K562 (cell line): ENCODE measurements at places on chromosomes 3 and 15.

DNA sequence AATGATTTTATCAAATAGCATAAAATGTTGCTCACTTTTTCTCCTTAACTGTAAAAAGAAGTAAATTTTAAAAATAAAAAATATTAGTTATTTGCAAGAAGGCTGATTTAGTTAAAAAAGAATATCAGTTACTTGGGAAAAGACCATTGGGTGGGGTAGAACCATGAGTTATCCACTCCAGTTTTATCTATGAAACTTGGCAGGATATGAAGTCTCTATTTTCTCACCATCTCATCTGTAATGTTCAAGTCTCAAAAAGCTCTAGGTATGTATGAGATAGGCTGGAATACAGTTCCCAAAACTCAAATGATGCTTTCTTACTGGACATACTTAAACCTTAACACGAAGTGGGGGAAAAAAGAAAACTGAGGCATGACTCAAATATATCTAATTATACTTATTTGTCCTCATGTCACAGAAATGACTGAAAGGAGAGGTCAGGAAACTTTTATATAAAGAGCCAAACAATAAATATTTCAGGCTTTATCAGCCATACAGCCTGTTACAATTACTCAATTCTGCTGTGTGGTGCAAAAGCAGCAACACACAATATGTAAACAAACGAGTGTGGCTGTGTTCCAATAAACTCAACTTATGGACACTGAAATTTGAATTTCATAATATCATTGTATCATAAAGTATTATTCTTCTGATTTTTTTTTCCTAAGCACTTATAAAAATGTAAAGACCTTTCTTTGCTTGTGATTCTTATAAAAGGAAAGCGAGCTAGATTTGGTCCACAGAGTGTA, 131.8 kb downstream of the TBL1XR1 start:
- no peak for DNase-seq

DNA sequence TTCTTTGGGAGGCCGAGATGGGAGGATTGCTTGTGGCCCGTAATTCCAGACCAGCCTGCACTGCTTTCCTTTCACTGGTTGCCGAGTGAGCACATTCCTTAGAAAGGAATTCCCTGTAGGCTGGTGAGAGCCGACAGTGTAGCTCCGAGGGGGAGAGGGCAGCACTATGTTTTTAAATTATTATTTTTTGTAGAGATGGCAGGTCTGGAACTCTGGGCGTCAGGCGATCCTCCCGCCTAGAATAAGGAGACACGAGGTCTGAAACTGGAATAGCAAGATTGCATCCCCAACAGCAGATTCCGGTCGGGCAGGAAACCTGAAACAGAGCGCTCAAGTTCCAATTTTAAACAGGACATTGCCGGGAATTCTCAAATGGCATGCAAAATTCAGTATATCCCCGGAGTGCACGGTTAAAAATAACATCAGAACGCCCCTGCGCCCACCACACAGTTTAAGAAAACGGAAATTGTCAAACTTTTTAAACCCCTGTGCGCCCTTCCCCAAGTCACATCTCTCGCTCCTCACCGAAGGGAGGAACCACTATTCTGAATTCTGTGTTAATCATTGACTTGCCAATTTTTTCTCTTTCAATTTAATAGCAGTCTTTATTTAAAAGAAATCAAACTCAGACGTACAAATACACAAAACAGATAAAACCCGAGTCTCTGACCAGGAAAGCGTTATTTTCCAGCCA, 643 bp upstream of the RNU5B-1 start:
- no peak for DNase-seq

DNA sequence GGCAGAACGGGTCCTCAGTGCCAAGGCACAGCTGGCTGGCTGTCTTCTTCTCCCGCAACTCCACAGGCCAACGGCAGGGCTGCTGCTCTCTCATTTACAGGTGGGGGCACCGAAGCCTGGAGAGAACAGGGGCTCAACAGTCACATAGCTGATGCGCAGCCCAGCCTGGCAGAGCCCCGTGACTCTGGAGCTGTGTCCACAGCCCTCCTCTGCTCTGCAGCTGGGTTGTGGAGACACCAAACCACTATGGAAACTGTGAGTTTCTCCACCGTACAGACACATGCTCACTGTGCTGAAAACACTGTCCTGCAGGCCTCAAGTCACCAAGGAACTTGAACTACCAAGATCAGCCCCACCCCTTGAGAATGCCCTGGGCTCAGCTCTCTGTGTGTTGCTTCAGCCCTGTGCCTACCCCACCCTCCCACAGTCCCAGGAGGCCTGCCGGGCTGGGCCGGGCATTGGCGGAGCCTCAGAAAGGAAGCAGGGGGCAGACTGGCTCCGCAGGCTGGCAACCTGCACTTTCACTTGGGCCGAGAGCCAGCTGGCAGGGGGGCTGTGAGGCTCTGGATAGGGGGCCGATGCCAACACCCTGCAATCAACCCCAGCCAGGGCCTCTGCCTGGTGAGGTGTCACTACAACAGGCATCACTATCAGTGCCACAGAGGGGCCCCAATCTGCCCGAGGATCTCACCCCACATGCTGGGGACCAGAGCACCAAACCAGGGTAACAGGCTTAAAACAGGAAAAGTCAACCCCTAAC, 113.7 kb upstream of the RPL32 start:
- no peak for DNase-seq

DNA sequence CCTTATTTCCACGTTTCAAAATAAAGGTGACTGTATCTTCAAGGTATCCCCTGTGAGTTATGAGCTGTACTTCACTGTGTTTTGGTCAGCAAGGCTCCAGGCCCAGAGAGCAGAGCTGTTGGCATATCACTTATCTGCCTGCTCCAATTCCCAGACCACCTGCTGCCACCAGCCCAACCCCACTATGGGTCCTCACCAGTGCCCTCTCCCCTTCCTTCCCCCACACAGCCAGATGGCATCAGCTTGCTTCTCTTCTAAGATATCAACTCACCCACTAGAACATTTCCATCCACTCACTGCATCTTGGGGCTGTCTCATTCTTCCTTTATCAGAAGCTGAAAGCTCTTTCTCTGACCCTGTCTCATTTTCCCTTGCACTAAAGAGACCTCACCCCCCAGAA, 136.9 kb upstream of the EIF1B start:
- DNase-seq: no peak

DNA sequence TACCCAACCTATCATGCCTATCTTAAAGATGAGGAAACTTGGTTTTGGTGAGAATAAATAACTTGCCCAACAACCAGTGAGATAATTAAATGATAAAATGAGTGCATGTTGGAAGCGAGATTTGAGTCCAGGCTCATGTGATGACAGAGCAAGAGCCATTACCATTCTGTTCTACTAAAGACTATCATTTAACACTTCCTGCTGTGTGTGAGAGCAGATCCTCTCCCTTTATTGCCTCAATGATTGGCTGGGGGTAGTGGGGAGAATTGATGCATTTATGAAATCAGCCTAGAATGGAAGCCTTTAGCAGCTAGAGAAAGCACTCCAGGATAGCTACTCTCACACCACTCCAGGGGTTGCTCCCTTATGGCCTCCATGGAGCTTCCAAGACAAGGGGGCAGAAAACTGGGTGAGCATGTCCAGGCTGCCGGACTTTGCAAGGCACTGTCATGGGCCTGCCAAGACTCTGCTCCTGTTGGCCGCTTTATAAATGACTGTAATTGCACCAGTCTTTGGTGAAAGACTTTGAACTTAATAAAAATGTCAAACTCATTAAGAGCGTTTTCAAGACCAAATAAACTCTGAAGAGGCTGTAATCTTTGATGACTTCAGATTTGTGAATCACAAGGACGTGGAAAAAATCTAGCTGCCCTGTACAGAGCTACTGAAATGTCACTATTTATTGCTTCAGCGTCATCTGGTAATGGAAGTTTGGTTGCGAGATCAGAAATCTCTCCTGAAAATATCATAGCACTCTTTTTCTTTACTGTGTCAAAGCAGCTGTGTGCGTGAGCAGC, 209.1 kb upstream of the NR2E3 start:
- DNase-seq: no peak

DNA sequence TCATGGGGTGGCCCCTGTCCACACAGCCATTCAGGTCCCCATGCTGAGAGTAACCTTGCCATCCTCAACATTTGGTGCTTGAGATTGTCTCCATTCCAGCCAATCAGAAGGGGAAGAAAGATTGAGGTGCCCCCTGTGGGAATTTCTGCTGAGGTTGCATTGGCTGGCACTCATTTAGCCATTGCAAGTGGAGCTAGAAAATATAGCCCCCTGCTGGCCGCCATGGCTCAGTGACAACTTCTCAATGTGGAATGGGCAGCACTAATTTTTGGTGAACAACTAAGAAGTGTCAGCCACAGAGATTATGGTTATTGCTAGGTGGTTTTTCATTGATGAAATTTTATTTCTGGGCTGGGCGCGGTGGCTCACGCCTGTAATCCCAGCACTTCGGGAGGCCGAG, 22.0 kb downstream of the COL6A6 start:
- DNase-seq: peak; percentile 21

DNA sequence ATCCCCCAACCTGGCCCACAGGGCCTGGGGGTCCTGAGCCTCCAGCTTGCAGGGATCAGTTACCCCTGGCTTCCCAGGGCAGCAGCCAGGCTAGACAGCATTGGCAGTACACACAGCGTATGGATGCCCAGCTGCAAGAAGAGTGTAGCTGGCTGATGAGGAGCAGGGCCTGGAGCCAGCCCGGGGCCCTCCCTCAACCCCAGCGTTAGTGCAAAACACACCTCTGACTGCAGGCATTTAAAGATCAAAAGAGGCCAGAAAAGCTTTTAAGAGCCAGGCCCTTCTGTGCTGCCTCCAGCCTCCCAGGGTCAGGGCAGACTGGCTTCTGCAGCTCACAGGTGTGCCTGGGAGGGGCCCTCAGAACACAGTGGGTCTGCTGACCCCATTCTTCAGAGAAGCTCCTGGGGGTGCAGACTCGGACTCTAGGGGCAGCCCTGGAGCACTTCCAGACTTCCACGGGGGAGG, 110.6 kb downstream of the ETFA start:
- DNase-seq: no peak

- peak; percentile 14 for DNase-seq
These were observed 921 bp downstream of the FBXL2 start for GRCh38 chr3:33278163-33278562.

DNA sequence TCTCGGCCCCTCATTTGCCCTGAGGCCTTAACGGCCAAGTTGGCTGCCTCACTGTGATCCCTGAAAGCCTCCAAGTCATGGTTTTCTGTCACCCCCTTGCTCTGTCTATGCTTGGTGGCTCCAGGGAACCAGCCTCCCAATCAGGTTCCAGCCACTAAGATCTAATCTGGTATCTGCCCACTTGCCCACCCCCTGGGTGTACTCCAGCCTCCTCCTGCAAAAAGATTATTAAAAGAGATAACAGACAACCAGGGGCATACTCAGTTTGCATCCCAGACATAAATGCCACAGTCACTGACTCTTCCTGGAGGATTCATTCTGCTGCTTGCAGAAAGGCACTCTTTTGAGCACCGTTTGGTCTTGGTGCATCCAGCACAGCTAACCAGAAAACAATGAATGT, 103.9 kb downstream of the NTRK3 start:
- DNase-seq: no peak

- DNase-seq: no peak
These were observed 117.0 kb downstream of the IMPG2 start for GRCh38 chr3:101203411-101203810.

DNA sequence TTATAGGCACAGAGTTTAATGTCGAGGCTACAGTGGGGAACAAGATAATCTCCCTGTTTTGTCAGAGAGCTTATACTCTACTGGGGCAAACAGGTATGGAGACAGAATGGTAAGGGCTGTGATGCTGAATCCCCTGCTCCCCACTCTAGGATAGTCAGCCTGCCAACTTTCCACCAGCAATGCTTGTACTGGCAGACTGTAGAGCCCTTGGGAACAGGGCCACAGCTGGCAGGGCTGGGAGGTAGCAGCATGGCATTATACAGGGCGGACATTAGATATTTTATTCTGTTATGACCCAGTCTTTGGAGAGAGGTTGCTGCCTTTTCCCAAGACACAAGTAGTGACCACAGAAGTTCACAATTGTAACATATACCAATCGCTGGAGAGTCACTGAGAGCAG, 91.2 kb downstream of the ARRDC4 start:
- no peak for DNase-seq

DNA sequence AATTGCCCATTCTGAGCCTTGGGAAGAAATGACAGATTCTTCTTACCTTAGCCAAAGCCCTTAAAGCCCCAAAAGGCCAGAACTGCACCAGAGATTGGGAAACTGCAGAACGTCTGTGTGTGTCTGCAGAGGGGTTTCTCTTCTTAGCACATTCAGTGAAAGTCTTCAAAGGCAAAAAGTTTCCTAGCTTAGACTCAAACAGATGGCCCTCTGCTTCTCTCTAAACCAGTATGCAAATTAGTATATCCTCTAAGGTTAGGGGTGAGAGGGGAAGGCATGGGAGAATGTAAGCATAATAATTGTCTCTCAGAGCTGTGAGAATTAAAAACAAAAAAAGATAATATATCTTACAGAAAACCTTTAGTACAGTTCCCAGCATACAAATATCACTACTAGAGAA, 334.0 kb upstream of the MCTP2 start:
- no peak for DNase-seq

GRCh38 chr15:29517829-29518228, 248.2 kb upstream of the NSMCE3 start:
- no peak for DNase-seq

DNA sequence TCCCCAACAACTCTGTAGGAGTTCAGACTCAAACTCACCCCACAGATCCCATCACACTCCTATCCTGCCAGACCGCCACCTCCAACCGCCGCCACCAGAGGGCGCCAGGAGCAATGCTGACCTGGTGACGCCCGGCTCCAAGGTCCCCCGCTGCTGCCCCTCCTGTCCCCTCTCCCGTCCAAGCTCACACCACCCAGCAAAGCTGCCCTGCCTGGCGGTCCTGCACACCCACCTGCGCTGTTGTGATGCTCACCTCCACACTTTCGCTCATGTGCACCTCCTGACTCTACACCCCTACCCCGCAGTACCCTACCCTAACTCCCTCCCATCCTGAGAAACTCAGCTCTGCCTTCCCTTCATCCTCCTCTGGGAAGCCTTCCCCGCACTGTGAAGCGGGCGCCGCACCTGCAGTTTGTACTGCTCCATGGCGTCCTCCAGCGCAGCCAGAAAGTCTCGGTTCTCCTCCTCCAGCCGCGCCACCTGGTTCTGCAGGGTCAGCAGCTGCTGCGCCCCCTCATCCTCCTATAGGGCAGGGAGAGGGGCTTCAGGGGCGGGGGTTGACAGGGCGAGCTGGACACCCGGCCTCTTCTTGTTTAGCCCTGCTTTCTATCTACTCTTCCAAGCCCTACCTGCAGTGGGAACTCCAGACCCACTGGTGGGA, 7.9 kb downstream of the KIF7 start:
- peak; percentile 84 for DNase-seq

GRCh38 chr3:138964923-138965322, 17.9 kb downstream of the FOXL2NB start:
- DNase-seq: no peak

DNA sequence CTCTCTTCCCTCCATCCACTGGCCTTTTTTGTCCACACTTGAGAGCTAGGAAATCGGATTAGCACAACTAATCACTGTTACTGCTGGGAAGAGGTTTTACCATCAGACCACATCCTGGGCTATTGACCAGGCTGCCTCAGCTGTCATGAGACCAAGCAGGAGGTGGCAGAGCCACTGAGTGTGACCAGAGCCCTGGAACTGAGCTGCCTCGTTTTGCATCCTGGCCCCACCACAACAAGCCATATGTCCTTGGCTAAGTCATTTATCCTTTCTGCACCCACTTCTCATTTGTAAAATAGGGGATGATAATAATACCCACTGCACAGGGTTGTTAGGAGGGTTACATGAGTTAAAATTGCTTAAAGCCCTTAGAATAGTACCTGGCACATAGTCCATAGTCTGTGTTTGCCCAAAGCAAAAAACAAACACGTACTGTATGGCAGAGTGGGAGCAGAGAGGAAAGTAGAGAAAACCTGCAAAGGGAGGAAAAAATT, 34.1 kb downstream of the TMEM158 start:
- no peak for DNase-seq
